ENCODE measurements at places on chromosomes 12 and 14.
A peak's percentile ranks its signal among the peaks of the same experiment; 100 is the strongest.

DNA sequence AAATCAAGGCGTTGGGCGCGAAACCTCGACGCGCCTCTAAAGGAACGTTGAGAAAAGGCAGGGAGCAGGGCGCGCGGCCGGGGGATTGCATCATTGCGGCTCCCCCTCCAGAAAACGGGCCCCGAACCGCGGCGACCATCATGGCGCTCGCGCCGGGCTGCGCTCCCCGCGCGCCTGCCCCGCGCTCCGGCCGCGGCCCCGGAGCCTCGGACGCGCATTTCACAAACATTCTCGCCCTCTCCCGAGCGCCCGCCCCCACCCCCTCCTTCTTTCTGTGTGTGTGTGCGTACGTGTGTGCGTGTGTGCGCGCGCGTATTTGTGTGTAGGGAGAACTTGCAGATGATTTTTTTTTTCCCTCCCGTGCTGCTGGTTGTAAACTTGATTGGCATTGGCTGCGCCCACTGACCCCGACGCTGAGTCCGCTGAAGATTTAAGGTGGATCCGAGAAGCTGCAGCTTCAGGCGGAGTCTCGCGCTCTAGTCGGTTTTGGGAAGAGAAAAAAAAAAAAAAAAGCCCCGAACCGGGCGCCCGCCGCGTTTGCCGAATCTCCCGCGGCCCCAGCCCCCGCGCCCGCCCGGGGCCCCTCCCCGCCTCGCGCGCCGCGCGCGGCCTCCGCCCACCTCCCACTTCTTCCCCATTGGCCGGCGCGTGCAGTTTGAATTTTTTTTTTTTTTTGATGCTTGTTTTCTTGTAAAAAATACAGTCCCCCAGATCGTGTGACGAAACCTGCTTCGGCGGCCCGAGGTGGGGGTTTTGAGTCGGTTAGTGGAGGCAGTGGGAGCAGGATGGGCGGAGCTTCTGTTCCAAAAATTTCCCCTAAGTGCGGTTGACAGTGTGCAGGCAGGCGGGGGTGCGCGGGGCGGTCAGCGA, 8.2 kb downstream of the CDKN1B start:
- DNase-seq, result peak; percentile 91

- DNase-seq, result no peak
Observed at GRCh38 chr14:87491816-87492215, 501.2 kb downstream of the GALC start.

GRCh38 chr14:104792945-104793702, 2.4 kb downstream of the AKT1 start:
- no peak for DNase-seq

- DNase-seq, result no peak
Observed at GRCh38 chr12:31855427-31855826, 103.8 kb upstream of the RESF1 start.

GRCh38 chr12:89228491-89228890, 123.8 kb downstream of the DUSP6 start:
- DNase-seq, result no peak

DNA sequence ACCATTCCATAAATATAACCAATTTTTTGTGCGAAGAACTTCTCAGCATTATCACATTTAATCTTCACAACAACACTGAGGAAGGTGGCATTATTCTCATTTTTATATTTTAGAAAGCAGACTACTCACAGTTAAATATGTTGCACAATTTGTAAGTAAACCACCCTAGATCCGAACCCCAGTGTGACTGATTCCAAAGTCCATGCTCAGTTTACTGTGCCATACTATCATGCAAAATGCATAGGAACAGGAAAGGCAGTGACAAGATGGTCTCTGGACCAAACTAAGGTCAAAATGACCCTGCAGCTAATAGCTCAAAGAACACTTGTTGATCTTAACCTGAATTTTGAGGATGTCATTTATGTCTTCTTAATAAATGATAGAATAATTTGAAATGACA, 185.4 kb downstream of the GXYLT1 start:
- DNase-seq, result no peak

GRCh38 chr14:80764496-80764895, 177.0 kb downstream of the CEP128 start:
- DNase-seq, result no peak

DNA sequence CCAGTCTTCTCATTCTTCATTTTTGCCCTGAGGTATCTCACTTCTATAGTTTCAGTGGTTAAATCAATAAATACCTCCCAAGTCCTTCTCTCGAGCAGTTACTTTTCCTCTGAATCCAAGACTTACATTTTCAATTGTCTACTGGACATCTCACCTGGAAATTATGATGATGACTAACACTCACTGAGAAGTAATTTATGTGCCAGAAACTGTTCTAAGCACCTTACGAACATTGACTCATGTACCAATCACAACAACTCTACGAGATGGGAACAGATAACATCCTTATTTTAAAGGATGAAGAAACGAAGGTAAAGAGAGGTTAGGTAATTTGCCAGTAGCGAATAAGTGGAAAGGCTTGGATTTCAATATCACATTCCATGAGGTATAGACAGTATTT, 94.1 kb downstream of the EML5 start:
- DNase-seq, result no peak

GRCh38 chr12:55718015-55718414, 2.2 kb downstream of the BLOC1S1 start:
- no peak for DNase-seq

DNA sequence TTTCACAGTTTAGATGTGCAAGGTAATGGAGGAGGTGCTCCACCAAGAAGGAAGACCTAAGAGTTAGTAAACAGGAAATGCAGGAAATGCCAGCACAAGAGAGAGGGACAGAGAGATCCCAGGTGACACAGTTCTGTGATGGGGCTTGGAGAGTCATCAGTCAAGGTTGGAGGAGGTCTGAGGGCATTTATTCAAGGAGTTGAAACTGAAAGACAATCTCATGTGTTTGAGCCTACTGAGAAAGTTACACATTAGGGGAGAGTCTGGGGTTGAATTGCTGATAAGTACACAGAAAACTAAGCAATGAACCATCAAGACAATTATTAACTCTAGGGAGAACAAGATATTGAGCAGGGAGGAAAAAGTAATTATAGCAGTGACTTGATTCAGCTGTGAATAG, 138.5 kb downstream of the ANO6 start:
- DNase-seq, result no peak

DNA sequence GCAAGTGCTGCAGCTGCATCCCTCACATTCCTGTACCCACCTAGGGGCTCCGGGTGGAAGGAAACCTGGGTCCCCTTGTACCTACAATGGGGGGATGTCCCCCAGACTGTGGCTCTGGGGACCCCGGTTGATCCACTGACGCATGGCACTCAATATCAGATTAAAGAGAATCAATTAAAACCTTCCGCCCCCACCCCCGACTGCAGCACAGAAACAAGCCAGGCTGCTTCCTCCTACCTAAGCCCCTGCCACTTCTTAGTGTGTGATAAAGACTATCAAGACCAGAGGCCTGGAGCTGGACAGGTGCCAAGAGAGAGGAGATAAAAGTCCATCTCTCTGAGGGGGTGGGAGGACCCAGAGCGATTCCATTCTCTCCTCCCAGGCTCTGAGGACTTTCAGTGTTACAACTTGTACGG, 28.2 kb upstream of the RPLP0 start:
- DNase-seq, result no peak

GRCh38 chr12:97760601-97761000, 298.0 kb downstream of the RMST start:
- DNase-seq, result no peak

- DNase-seq, result no peak
Observed at GRCh38 chr12:104929977-104930376, 28.1 kb downstream of the SLC41A2 start.

- no peak for DNase-seq
Observed at GRCh38 chr14:75832621-75833297, 149.0 kb downstream of the TGFB3 start.

DNA sequence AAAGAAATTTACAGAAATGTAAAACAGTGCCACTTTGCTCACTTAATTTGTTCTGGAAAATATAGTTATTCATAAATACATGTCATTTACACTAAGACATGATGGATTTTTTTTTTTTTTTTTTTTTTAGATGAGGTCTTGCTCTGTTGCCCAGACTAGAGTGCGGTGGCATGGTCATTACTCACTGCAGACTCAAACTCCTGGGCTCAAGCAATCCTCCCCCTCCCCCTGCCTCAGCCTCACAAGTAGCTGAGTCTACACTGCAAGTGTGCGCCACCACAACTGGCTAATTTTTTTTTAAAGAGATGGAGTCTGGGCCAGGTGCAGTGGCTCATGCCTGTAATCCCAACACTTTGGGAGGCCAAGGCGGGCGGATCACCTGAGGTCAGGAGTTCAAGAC, 101.2 kb downstream of the PPP2R5C start:
- no peak for DNase-seq

DNA sequence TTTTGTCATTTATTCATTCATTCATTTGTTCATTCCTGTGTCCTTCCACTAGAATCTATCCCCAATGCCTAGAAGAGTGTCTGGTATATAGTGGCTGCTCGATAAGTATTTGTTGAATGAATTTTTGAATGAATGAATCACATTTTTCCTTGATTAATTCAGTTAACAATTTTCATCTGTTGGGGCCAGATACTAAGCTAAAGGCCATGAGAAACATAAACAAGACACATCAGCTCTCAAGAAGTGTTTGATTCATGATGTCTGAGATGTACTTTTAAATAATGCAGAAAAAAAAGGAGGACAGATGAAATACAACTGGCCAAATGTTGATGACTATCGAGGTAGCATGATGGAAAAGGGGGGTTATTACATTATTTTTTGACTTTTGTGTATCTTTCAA, 48.1 kb upstream of the TMED10 start:
- DNase-seq, result no peak

DNA sequence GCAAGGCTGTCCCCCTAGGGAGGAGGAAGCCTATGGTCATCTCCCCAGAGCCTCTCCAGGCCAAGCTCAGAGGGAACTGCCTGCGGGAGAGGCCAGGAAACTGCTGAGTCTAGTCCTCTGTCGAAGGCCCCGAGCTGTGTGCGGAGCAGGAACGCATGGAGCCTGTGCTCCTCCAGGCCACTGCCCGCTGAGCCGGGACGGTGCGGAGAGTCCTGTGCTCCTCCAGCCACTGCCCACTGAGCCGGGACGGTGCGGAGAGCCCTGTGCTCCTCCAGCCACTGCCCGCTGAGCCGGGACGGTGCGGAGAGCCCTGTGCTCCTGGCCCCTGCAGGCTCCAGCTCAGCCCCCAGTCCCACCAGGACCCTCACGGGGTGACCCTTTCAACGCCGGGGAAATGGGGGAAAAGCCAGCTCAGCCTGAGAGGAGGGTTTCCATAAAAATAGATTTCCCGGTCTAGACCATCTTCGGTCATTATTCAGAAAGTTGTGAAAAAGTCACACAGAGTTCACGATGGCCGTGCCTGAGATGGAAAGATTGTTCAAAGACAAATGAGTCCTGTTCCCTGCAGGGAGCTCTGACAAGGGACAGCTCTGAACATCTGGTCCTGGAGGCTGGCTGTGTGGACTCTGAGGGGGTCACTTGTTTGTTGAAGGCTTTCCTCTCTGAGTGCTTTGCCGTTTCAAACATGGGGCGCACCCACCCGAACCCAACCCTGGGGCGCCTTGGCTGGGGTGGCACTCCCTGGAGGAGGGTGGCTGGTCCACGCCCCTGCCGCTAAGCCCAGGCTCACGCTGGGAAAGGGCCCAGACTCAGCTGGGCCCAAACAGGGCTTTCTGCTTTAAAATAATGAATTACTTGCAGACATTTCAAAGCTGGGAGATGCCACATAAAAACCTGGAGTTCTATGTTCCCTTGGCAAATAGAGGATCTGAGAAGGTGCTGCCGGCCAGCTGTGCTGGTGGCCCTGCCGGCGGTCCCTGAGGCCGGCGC, 85.5 kb downstream of the ADGRD1 start:
- no peak for DNase-seq

DNA sequence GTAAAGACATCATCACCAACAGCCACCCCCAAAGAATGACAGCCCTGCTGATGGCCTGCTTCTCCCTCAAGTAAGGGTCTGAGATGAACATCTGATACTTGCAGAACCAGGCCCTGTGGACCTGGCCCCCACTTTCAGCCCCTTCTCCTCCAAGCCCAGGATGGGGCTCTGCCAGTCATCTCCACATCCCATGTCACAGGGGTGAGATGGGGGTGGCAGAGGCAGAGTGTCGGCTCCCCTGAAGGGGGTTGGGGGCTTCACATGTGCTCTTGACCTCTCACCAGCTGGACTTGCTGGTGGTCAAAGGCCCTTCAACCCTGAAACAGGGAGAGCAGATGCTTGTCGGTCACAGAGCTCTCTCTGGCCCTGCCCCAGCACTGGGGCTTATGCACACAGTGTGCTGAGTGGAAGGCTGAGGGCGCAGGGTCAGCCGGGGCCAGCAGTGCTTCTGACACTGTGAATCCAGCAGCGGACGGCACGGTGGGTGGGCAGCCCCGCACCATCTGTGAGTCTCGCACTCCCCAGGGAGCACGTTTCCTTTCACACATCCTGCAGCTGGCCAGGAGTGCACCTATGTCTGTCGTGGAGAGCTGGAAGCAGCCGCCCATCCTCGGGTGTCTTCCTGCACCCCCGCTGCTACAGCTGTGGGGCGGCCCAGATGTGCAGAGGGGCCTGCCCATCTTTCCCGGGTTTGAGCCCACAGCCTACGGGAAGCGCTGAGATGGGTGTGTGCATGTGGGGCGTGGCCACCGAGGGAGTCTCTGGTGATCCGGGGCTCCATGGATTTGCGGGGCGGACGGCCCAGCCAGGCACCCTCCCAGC, 94.3 kb downstream of the ADGRD1 start:
- no peak for DNase-seq

- DNase-seq, result no peak
Observed at GRCh38 chr14:80491131-80491530, 279.8 kb upstream of the DIO2 start.

DNA sequence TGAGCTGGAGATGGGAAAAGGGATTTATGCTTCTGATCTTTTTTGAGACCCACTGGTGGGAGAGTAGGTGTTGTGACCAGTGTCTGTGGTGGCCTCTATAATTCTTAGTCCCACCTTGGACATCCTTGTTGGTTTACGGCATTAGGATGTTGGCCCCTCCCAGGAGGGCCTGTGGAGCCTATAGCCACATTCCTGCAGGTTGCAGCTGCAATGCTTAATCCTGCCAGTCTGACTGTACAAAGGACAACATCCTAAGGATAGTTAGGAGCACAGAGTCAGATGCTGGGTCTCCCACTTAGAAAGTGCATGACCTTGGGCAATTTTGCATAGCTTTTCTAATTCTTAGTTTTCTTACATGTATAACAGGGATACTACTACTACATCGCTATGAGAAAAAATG, 150.9 kb upstream of the SLC38A2 start:
- DNase-seq, result no peak

GRCh38 chr14:78605897-78606500, 435.8 kb downstream of the NRXN3 start:
- DNase-seq, result no peak

DNA sequence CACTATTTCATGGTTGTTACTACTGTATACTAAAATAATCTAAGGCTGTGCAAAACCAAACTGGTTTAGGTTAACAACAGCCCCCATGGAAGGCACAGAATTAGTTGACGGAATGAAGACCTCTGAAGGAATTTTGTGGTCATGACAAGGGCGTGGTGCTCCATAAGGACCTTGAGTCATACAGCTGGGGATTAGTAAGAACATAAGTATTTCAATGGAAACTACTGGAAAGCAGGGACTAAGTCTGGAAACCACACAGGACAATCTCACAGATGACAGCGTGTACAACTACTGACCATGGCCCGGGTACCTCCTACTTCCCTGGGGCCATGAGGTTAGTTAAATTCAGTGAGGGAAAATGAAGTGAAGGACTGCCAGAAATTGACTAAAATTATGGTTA, 98.5 kb upstream of the PLEKHA5 start:
- no peak for DNase-seq
